ENCODE measurements at places on chromosomes 3 and 15. TPM values are rescaled to one million over a fixed set of nuclear protein-coding genes. Genes with fewer than 3 reads are reported as not detected.

DNA sequence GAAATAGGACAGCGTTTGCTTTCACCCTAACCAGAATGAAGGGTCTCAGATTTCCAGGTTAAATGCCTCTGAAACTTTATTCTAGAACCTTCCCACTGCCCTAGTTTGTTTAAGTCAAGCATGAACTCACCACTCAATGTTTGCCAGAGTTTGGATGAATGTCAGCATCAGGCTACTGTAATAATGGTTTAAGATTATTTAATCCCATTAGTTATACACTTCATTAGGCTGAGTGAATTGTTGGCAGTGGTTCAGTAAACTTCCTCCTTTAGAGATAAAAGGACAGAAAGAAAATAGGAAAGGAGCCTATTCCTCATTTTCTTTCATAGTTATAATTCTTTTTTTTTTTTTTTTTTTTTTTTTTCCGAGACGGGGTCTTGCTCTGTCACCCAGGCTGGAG is 401.9 kb upstream of the TPRG1 start:
- H3K4me3 ChIP-seq = no peak overlapping the region
- no peak for DNase-seq
- no peaks in the 10 kb centered on the region for H3K36me3 ChIP-seq
- H3K27ac ChIP-seq = no peak overlapping the region

- H3K36me3 ChIP-seq = peaks cover 2% of the 10 kb centered on the region
- H3K27ac ChIP-seq = no peak overlapping the region
- H3K27me3 ChIP-seq = peaks cover 19% of the 10 kb centered on the region
- no peak for DNase-seq
Observed at GRCh38 chr3:195753581-195753980, 32.8 kb downstream of the MUC20 start.

- no peaks in the 10 kb centered on the region for H3K36me3 ChIP-seq
- DNase-seq = no peak
- no peak overlapping the region for H3K4me3 ChIP-seq
Observed at GRCh38 chr3:140843656-140844055, 98.0 kb upstream of the SLC25A36 start.

GRCh38 chr15:76588811-76589747 is 252.5 kb downstream of the ISL2 start:
- no peak for DNase-seq
- H3K27ac ChIP-seq = no peak overlapping the region
- no peaks in the 10 kb centered on the region for H3K27me3 ChIP-seq

DNA sequence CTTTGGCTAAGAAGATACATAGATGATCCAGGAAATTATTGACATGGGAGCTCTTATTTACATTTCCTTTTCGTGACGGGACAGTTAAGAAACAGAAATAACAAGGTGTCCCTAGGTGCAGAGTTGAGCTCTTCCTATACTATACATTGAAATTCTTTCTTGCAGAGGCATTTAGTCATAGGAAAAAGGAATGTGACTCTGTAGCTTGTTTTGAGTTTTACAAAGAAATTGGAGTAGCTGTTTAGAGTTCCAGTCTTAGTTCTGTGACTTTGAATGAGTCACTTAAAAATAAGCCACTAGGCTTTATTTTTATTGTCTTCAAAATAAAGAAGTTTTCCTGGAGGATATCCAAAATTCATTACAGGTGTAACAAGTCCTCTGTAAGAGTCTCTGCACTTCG is 723.5 kb upstream of the SGO1 start:
- no peaks in the 10 kb centered on the region for H3K4me1 ChIP-seq
- DNase-seq = no peak
- H3K36me3 ChIP-seq = no peaks in the 10 kb centered on the region
- H3K4me3 ChIP-seq = no peak overlapping the region
- H3K27ac ChIP-seq = no peak overlapping the region

DNA sequence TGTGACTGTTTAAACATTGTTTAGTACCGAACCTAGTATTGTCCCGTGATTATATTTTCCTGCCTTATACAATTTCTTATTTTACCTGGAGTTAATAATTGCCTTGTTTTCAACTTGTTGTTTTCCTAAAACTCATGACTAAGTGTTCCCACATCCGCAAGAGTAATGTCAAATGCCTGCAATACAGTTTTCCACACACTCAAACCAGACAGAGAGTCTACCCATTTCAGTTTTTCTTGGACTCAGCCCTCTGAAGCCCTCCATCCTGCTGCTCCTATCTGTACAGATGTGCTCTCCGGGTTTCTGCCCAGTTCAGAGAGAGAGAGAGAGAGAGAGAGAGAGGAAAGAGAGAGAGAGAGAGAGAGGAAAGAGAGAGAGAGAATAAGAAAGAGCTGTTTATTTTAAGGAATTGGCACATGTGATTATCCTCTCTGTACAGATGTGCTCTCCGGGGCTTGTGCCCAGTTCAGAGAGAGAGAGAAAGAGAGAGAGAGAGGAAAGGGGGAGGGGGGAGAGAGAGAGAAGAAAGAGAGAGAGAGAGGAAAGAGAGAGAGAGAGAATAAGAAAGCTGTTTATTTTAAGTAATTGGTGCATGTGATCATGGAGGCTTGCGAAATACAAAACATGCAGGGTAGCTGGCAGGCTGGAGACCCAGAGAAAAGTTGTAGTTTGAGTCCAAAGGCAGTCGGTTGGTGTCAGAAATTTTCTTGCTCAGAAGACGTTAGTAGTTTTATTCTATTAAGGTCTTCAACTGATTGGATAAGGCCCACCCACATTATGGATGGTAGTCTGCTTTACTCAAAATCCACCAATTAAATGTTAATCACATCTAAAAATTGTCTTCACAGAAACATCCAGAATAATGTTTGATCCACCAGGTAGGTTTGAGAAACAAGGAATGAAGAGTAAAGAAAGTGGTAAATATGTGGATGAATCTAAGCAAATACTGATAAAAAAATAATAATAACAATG is 104.1 kb upstream of the GOLGA8J start:
- H3K27ac ChIP-seq = peak overlapping the region; percentile 23
- no peaks in the 10 kb centered on the region for H3K36me3 ChIP-seq
- no peak for DNase-seq
- H3K4me3 ChIP-seq = no peak overlapping the region

GRCh38 chr15:67547836-67548235 is 5.3 kb downstream of the MAP2K5 start:
- H3K36me3 ChIP-seq = peaks cover 12% of the 10 kb centered on the region
- no peak for DNase-seq
- H3K4me1 ChIP-seq = peaks cover 52% of the 10 kb centered on the region
- H3K4me3 ChIP-seq = no peak overlapping the region
- H3K27me3 ChIP-seq = no peaks in the 10 kb centered on the region

- no peaks in the 10 kb centered on the region for H3K27me3 ChIP-seq
- H3K4me3 ChIP-seq = no peak overlapping the region
- no peak for DNase-seq
- no peak overlapping the region for H3K27ac ChIP-seq
- no peaks in the 10 kb centered on the region for H3K36me3 ChIP-seq
- H3K4me1 ChIP-seq = no peaks in the 10 kb centered on the region
Observed at GRCh38 chr15:92128788-92129187, 264.9 kb upstream of the ST8SIA2 start.

DNA sequence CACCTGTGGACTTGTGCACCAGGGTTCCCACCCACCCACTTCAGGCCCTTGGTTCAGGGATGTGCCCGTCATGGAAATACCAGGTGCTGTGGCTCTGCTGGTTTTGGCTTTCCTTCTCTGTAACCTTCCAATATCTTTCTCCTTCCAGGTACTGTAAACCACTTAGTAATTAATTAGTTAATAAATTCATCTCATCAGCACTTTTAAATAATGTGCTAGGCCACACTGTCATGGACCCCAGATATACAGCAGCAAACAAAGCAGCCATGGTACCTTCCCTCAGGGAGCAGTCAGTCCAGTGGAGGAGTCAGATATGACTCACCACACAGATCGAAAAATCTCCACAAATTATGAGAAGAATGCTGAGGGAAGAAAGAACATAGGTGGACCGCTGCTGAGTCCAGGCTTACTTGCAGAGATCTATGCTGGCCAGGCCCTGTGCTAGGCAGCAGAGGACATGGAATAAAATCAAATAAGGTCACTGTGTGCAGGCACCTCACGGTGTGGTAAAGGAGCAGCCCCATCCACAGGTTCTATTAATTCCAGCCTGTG is 6.8 kb upstream of the GATA2 start:
- peaks cover 22% of the 10 kb centered on the region for H3K27me3 ChIP-seq
- peaks cover 7% of the 10 kb centered on the region for H3K4me1 ChIP-seq
- DNase-seq = no peak
- no peak overlapping the region for H3K4me3 ChIP-seq

- no peaks in the 10 kb centered on the region for H3K36me3 ChIP-seq
- no peak overlapping the region for H3K27ac ChIP-seq
- peak; percentile 40 for DNase-seq
- H3K27me3 ChIP-seq = no peaks in the 10 kb centered on the region
Observed at GRCh38 chr3:119630128-119630879, 30.1 kb downstream of the POPDC2 start.

DNA sequence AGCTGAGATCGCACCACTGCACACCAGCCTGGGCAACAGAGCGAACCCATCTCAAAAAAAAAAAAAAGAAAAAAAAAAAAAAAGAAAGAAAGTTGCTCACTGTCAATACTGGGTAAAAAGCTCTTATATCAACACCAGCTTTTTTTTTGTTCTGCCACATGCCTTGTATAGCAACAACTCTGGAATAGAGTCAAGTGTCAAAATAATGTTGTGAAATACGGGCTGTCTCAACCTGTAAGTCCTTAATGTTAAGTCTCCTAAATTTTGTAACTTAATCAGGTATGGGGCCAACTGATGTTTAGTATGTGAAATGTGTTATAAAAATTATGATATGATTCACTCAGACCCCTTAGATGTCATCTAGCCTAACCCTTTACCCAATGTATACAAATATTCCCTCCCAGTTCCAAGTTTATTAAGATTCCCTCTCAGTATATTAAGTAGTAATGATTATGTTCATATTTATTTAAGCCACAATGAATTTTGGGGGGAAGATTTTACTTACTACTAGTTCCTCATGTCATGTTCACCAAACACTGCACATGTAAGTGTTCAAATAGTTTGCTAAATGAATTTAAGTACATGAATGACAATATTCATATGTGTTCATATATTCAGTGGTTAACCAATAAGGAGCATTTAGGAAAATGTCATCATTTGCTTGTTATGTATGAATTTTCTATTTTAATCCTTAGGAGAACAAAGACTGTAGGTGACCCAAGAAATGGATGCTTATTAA is 52.2 kb downstream of the GPR160 start:
- H3K4me3 ChIP-seq = no peak overlapping the region
- no peaks in the 10 kb centered on the region for H3K27me3 ChIP-seq
- H3K27ac ChIP-seq = no peak overlapping the region
- no peak for DNase-seq
- peaks cover 4% of the 10 kb centered on the region for H3K4me1 ChIP-seq
- H3K36me3 ChIP-seq = peaks cover 40% of the 10 kb centered on the region

GOLGA8J gene
- total RNA-seq = not detected

NTRK3 gene
- total RNA-seq = not detected

CASR gene
- total RNA-seq = not detected

TMEM45A gene
- 29.1 TPM for total RNA-seq

Measured in osteocyte (in vitro differentiated cells).